ENCODE measurements at places on chromosomes 2 and 18.

DNA sequence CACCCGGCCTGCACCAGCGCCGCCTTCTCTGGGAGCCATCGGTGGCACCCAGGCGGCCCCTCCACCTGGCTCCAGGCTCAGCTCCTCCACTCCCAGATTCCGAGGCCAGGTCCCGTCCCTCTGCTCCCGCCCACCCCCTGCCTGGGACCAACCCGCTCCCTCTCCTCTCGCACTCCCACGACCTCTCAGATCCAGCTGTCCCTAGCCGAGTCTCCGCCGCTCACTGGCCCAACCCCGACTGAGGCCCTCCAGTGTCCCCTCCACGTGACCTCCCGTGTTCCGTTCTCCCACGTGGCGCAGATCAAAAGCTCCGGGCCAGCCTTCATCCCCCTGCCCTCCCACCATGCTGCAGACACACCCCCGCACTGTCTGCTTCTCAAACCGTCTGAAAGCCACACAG lies 14.4 kb upstream of the SALL3 start:
- DNase-seq = no peak

DNA sequence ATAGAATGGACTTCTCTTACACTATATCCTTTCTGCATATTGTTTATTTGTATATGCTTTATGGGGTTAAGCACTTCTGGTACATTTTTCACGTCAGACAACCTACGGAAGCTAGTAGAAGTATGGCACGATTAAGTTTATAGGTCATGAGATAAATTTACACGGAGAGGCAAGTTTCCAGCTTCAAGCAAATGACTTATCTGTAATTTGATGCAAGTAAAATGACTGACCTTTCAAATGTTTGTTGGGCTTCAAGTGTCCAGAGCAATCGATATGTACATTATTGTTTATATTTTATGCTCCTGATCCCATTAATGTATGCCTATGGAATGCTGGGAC lies 97.5 kb upstream of the EFEMP1 start:
- no peak for DNase-seq

- no peak for DNase-seq
Observed at GRCh38 chr2:223787358-223787757, 50.0 kb downstream of the AP1S3 start.

DNA sequence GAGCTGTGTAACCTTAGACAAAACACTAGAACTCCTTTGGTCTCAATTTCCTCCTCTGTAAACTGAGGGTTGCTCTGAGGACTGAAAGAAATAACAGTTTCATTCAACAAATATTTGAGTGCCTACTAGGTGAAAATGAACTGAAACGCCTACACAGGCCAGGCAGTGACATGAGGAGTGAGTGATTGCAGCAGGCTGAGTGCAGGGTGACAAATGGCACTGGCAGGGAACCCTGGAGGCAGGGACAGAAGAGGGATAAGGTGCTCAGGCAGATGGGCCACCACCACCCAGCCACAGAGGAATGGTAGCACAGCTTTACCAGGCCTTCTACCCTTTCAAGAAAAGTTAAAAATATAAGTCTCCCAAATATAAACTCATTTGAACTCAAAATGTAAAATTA lies 11.5 kb upstream of the RNU4ATAC start:
- no peak for DNase-seq

- no peak for DNase-seq
Observed at GRCh38 chr2:215884451-215885087, 128.8 kb downstream of the MREG start.

DNA sequence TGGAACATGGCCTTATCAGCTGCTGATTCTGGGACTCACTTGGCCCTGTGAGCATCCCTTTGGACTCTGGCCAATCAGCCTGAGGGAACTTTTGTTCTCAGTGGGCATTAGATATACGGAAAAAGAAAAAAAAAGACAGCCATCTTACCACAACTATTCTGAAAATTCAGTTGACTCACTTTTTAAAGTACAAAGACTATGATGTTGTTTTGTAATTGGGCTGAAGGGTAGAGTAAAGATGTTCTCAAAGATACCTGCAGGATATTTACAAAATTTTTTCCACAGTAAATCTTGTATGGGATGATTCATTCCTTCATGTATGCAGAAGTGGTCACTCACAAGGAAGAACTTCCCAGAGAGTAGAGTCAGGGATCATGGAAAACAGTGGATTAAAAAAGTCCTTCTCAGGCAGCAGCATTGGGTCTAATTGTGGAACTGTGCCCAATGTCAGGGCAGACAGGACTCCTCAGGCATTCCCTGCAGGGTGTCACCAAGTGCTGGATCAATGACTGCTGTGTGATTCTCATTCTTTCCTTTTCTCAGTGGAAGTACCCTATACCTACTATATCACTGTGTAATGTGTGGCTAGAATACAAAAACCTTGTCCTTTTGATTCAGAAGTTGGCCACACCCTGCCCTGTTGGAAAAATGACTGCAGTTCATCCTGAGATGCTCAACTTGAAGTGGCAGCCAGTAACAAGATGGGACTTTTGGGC lies 35.4 kb downstream of the SULT1C4 start:
- DNase-seq = no peak

DNA sequence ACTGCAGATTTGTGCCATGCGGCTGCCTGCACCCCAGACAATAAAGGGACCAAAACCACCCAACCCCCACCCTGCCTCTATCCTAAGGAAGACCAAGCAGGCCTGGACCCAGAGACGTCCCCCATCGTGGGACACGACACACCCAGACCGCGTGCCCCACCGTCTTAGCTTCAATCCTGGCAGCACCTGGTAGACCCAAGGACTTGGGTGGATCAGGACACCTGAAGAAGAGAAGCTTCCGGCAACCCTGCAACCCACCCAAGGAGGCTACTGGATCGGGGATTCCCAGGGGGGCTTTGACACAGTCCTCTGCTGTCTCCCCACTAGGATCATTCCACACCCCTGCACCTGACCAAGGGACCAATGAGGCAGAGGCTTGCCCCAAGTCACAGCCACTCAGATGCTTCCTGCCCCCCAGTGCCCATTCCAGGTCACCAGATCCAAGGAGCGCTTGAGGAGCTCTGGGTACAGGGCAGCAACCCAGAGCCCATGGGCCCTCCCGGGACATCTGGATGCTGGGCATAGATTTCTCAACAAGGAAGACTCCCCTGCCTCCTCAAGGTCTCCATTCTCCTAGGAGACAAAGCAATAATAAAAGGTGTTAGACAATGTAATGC lies 3.6 kb downstream of the ALPI start:
- no peak for DNase-seq

DNA sequence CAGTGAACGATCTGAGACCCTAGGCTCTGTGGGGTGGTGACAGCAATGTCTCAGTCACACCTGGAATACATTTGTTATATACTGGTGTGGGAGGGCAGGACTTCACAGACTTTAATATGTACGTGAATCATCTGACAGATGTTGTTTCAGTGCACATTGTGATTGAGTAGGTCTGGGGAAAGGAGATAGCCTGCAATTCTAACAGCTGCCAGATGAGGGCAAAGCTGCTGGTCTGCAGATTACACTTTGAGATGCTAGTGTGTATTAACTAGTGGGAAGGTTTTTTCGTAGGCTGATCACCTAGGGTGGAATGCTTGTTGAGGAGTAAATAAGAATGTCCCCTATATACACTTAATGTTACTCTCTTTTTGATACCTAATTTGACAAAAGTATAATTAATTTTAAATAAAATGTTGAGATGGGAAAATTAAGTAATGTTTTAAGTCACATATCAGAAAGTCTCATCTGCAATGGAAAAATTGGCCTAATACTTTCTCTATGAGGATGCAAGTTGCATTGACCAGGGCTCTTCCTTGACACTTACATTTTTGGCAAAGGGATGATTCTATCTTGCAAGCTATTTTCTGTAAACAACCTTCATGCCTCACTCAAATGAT lies 496.9 kb upstream of the HNMT start:
- no peak for DNase-seq

- no peak for DNase-seq
Observed at GRCh38 chr2:45614330-45614729, 3.3 kb upstream of the SRBD1 start.

GRCh38 chr2:238259061-238260020 lies 19.5 kb upstream of the HES6 start:
- DNase-seq = no peak

GRCh38 chr2:69482471-69482870 lies 45.2 kb upstream of the NFU1 start:
- no peak for DNase-seq

DNA sequence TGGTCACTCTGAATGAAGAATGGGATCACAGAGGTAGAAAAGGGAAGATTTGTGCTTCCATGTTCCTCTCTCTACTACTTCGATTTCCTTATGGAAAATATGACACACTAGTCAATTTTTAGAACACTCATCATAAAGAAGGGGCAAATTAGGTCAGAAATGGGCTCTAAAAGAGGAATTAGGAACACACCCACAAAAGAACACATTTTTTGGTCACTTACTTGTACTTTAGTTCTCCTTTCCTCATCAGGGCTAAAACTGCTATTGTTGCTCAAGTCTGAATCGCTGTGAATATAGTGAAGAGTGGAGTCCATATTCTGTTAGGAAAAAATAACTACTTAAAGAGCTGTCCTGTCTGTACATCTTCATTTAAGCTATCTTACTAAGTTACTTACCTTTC lies 52.6 kb downstream of the PPP4R1 start:
- no peak for DNase-seq

- DNase-seq = no peak
Observed at GRCh38 chr2:150063931-150064548, 423.4 kb downstream of the RND3 start.

- DNase-seq = no peak
Observed at GRCh38 chr2:204538182-204539018, 6.9 kb upstream of the PARD3B start.

- DNase-seq = no peak
Observed at GRCh38 chr2:128714851-128715312, 396.2 kb upstream of the HS6ST1 start.

- DNase-seq = no peak
Observed at GRCh38 chr2:111062417-111062816, 58.3 kb upstream of the BCL2L11 start.

GRCh38 chr2:201795607-201796477 lies 10.5 kb upstream of the CDK15 start:
- no peak for DNase-seq

DNA sequence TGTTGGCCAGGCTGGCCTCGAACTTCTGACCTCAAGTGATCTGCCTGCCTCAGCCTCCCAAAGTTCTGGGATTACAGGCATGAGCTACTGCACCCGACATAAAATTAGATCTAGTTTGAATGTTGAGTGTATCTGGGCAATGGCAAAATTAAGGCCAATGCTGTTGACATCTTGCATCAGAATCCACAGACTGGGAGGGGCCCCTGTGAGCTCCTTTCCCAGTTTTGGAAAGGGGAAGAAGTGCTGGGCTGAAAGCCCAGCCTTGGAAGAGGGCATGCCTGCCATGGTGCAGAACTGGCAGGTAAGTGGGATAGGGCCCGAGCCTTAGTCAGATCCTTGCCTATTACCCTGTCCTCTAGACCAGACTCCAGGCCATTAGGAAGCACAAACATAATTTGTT lies 4.5 kb upstream of the MYOM1 start:
- DNase-seq = no peak

GRCh38 chr18:65230311-65230710 lies 520.5 kb upstream of the CDH7 start:
- no peak for DNase-seq

DNA sequence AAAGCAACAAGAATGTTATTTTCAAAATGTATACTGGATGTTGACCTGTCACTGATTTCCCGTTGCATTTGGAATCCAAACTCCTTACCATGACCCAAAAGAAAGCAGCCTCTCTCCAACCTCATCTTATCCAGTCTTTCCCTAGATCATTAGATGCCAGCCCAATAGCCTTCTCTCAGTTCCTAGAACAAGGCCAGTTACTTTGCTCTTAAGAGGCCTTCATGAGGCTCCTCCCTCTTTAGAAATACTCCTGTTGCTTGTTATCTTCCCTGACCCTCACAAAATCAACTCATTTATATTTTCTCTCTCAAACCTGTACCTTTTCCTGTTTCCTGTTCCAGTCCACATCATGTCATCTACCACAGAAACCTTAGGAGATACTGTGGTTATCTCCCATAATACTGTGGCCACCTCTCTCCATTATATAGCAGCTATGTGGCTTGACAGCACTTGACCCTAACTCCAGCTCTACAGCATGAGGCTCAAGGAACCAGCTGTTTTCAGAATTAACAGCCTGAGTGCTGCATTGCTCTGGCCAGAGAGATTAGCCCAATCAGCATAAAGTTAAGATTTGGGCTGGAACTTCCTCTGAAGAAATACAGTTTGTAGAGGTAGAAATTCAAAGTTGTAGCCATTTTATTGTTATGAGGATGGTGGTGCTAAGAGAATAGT lies 22.8 kb downstream of the SRBD1 start:
- DNase-seq = no peak

- DNase-seq = no peak
Observed at GRCh38 chr18:74898965-74899364, 301.3 kb downstream of the ZNF407 start.

DNA sequence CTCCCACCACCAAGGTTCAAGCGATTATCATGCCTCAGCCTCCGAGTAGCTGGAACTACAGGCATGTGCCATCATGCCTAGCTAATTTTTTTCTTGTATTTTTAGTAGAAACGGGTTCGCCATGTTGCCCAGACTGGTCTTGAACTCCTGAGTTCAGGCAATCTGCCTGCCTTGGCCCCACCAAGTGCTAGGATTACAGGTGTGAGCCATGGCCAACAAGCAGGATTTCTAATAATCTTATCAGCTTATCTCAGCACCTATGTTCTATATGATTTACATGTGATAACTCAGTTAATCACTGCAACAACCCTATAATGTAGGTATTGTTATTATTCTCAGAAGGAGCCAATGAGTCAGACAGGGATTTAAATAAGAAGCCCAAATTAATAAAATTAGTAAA lies 80.3 kb downstream of the GORASP2 start:
- DNase-seq = no peak

DNA sequence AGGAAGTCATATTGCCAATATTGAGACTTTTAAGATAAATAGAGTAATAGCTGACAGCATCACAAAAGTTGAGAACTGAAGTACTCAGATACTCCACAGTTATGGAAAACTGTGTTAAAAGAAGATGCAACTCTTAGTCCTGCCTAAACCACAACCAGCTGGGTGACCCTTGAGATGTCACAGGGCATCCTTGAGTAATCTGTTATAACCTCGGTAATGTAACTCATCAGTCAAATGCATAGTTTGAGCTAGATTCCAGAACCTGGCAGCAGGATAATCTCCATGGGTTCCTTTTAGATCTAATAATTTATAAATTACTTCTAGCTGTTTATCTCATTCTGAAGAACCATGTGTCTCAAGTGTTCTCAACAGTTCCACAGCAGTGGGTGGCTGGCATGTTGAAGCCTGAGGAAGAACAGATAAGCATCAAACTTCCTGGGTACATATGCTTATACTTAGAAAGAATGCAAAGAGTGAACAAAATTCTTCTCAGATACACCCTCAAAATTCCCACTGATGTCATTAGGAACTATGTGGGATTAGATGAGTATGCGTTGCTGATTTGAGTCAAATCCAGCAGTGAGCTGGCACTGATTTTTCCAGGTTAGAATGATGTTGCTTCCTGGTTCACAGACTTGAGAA lies 304.1 kb upstream of the ERBB4 start:
- DNase-seq = no peak

GRCh38 chr2:24262421-24262970 lies 87.6 kb downstream of the FAM228A start:
- DNase-seq = no peak

Measured in activated naive CD4-positive, alpha-beta T cell treated with Interleukin-2 at 50 U/mL for 16 hours (primary cell).